ENCODE measurements at places on chromosomes 11 and 22.

- no peak for DNase-seq
Measured at GRCh38 chr22:45102896-45103420, 60.8 kb upstream of the NUP50 start.

- peak; percentile 44 for DNase-seq
Measured at GRCh38 chr11:83265331-83265730, 20.8 kb downstream of the CCDC90B start.

- no peak for DNase-seq
Measured at GRCh38 chr11:124075841-124076651, 34.9 kb upstream of the OR10G7 start.

DNA sequence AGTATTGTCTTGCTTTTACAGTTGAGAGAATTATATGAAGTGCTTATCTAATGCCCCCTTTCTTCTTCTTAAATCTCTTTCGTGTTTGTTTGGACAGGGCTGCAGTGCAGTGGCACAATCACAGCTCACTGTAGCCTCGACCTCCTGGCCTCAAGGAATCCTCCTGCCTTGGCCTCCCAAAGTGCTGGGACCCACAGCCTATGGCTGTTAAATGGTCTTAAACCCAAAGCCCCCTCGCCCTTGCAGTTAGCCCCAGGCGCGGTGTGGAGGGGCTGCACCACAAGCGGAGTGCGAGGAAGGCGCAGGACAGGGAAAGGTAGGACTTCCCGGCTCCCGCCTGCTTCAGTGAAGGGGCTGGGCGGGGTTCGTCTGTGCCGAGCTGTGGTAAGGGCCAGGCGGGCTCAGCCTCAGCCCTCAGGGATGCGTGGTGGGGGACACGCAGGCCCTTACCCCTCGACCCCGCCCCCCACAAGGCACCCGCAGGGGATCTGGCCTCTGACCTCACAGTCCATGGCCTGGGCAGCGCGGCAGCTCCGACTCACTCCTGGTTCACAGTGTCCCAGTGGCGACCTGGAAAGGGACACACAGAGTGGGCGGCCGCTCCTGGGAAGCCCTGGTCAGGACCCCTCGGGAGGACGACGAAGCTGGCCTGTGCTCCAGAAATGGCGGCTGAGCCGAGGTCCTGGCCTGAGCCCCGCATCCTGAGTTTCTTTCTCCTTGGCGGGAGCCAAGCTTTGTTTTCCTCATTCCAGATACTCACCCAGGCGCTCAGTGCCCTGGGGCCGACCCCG, 24.5 kb downstream of the BID start:
- DNase-seq, result no peak

DNA sequence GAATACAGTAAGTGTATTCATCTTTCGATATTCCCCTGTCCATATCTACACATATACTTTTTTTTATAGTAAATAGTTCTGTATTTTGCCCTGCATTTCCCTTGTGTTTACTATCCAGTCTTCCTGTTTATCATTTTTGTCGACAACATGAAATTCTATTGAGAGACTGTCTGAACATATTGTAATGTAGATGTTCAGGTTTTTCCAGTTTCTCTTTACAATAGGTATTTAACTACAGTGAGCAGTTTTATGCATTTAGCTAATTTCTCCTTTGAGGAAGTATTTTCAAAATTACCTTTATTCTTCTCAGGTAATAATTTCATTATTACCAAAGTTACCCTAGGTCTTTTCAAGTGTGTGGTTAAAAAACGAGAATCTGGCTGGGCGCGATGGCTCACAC, 16.7 kb downstream of the PIK3IP1 start:
- DNase-seq, result no peak

GRCh38 chr11:23569134-23569533, 708.9 kb upstream of the CCDC179 start:
- DNase-seq, result peak; percentile 23

- no peak for DNase-seq
Measured at GRCh38 chr22:42283278-42284201, 13.1 kb upstream of the TCF20 start.

DNA sequence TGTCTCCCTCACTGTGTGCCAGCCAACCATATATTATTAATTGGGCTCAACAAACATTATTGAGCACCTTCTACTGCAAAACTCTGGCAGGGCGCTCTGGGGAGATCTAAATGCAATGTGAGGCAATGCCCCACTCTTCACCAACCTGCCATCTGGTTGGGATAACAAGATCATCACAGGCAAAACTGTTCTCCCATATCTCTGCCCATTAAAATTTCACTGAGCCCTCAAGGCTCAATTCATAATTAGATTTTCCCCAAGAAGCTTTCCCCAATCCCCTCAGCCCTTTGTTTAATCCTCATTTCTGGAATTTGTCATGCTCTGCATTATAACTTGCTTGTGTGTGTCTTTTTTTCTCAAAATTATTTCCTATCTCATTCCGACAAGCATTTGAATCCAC, 106.6 kb downstream of the ARL14EP start:
- no peak for DNase-seq

DNA sequence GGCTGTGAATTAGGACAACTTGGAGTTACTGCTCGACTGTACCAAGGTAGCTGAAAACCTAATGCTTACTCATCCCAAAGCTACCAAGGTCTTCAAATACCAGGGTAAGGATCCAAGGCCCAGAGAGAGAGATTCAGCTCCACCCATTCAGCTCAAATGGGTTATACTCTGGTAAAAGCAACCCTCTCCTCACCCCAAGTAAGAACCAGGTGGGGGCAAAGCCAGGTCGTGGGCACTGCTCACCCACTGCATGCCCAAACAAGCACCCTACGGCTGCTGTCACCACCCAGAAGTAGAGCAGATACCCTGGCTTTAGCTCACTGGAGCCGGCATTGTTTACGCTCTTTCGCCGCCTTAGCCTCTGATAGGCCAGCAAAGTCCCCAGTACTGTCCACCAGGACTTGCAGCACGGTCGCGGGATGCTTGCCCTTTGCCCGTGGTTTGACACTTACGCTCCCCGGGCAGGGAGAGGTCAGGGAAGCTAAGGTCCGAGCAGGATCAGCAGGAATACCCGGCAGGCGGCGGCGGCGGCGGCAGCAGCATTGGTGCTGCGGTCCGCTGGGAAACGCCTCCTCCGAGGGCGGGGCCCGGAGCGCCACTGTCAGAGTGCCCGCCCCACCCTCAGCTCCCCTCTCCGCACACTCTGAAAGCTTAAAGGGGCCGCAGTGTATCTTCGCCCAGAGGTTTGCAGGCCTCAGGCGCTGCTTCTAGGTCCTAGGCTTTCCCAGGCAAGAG, 19.6 kb downstream of the CKAP5 start:
- DNase-seq, result peak; percentile 78

- DNase-seq, result no peak
Measured at GRCh38 chr11:96033599-96033998, 109.7 kb upstream of the MTMR2 start.

DNA sequence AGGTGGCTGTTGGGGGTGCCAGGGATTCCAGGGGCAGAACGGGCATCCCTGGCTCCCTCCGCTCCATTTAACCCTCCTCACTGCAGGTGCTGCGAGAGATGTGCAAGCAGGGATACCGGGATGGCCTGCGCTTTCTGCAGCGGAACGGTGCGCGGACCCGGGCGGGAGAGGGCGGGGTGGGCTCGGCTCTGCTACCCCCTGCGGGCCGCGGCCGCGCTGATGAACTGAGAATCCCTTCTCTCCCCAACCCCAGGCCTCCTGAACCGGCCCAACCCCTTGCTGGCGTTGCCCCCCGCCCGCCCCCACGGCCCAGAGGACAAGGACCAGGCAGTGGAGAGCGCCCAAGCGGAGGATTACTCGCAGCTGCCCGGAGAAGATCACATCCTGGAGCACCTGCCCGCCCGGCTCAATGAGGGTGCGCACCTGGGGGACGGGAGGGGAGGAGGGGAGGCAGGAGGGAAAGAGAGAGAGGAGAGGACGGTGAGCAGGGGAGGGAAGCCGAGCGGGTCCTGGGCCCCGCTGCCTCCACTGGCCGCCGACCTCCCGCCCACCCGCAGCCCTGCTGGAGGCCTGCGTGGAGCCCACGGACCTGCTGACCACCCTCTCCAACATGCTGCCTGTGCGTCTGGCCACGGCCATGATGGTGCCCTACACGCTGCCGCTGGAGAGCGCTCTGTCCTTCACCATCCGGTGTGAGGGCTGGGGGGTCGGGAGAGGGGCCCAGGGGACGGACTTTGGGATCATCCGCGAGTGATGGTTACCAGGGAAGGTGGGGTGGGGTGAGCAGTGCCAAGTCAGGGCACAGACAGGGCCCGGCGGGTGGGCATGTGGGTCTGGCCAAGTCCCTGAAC, 4.1 kb upstream of the CRACR2B start:
- DNase-seq, result no peak

GRCh38 chr11:114293201-114293711, 2.9 kb upstream of the NNMT start:
- DNase-seq, result peak; percentile 66

GRCh38 chr22:44049486-44050231, 25.6 kb downstream of the PARVB start:
- no peak for DNase-seq

GRCh38 chr11:72413914-72414628, 20.3 kb downstream of the CLPB start:
- peak; percentile 75 for DNase-seq

- no peak for DNase-seq
Measured at GRCh38 chr22:42470366-42471082, 38.3 kb upstream of the NFAM1 start.

DNA sequence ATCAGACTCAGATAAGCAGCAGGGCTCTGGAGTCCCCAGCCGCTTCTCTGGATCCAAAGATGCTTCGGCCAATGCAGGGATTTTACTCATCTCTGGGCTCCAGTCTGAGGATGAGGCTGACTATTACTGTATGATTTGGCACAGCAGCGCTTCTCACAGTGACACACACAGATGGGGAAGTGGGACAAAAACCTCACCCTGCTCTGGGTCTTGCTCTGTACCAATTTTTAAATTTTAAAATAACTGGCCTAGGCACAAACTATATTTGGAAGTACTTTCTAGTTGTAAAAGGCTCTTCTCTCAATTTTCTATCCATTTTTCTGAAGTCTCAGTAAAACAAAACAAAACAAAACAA, 131.7 kb downstream of the VPREB1 start:
- DNase-seq, result no peak

- no peak for DNase-seq
Measured at GRCh38 chr22:29049655-29050263, 11.9 kb downstream of the C22orf31 start.

DNA sequence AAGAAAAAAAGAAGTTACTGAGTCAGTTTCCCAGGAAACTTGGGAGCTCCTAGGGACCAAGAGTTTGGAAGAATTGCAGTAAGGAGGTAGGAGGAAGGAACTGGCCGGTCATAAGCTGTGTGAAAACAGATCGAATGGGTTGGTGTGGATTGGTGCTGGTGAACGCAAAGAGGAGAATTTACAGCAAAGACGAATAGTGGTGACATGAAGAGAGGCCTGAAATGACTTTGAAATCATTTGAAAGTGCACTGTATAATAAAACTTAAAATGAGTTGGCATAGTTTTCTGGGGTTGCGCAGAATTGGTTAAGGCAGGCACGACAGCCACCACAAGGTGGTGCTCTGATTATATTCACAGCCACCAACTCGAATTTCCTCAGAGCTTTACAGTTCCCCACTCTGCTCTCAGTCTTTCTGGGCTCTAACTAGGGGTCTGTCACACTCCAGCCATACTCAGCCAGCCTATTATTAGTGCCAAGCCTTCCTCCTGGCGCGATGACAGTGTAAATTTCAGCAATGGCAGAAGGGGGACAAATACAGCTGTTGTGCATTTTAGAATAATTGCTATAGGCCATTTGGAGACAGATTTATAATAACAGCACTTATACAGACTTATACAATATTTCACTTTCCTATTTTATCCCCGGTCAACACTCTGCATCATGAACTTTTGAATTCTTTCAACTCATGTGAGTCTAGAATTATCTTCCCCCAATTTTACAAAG, 8.3 kb upstream of the HTR3B start:
- peak; percentile 32 for DNase-seq

- DNase-seq, result peak; percentile 10
Measured at GRCh38 chr11:13289081-13289480, 11.5 kb downstream of the BMAL1 start.

DNA sequence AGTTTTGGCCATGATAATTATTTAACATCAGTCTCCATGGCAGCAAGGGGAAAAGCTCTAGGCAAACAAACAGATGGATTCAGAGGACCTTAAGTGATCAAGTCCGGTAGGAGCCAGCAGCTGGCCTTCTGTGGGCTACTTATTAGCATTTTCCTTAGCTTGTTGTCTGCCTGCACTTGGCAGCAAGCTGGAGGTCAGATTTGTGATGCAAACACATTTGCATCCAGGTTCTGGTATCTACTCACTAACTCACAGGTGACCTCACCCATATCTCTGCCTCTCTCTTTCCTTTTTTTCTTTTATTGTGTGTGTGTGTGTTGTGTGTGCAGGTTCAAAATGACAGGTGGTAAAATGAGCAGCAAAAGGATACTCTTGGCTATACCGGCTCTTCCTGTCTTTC, 32.3 kb downstream of the ARHGAP42 start:
- DNase-seq, result peak; percentile 59

DNA sequence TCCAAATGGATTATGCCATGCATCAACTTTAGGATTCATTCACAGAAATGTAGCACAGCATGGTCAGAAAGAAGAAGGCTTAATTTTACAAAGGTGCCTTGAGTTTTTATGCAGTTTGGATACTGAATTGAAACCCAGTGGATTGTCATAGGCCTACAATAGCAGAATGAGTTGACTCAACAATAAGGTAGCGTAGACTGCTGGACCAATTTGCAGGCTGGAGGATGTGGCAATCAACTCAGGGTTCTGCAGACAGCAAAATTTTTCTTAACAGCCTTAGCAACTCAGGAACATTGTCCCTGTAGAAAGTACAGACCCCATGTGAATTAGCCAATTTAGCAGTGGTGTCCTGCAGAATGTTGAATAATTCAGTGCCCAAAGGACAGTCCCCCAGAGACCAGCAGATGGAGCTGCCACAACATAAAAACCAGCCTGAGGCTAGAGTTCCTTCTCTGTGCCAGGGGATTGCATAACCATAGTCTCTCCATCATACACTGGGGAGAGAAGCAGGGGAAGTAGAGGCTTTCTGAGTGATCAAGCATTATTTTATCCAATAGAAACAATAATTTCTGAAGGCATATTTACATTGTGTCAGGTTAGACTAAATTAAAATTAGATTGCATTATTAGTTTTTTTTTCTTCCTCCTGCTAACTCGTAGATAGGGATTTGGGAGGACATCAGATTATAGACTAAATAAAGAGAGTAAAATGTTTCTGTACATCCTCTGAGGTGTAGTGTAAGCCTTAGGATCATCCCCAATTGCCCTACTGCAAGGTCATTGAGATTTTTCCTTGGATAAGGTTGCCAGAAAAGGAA, 20.3 kb upstream of the MRPL17 start:
- DNase-seq, result peak; percentile 82

GRCh38 chr11:74822170-74822569, 73.5 kb downstream of the RNF169 start:
- peak; percentile 92 for DNase-seq

- no peak for DNase-seq
Measured at GRCh38 chr11:1562469-1563148, 9.5 kb downstream of the DUSP8 start.
